Muscle of arm (tissue), 14 donors: ENCODE measurements at places on chromosomes 11 and 22.

- no peak for DNase-seq
These were observed 7.5 kb downstream of the ALDH3B2 start for GRCh38 chr11:67666676-67667489.

GRCh38 chr11:134714021-134714656 is 302.1 kb upstream of the B3GAT1 start:
- no peak for DNase-seq

DNA sequence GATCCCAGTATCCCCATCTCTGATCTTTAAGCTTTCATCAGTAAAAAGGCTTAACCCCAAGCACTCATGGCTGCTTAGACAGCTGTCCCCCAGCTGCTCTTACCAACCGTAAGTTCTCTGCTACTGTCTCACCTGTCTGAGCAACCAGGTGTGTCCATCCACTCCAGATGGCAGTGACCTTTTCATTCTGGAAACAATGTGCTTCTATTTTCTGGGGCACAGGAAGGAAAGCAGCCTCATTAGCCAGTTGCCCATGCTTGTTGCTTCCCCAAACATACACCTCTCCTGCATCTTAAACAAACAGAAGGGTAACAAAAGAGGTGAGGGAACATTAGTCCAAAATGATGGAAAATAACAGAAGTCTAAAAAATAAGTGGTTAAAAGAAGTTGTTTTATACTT is 24.4 kb downstream of the SERGEF start:
- DNase-seq, result no peak

DNA sequence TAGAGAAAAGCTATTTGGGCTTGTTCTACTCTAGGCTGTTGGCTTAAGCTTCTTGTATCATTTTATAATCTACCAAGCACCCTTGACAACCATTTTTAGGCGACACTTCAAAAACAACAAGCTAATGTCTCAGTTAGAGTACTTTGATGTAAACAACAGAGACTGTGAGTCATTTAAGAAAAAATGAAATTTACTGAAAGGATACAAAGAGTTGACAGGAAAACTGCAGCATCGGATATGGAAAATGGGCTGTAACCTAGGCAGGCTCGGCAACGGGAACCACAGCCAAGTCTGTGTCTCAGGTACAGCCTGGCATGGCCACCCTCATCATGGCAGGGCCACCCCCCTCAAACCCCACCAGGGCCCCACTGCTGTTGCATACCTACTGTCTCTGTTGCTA is 4.4 kb upstream of the RNF169 start:
- no peak for DNase-seq

- DNase-seq, result peak; percentile 83
These were observed 39.7 kb downstream of the TPBGL start for GRCh38 chr11:75280227-75280701.

- no peak for DNase-seq
These were observed 49.5 kb downstream of the LMO2 start for GRCh38 chr11:33842236-33842915.

DNA sequence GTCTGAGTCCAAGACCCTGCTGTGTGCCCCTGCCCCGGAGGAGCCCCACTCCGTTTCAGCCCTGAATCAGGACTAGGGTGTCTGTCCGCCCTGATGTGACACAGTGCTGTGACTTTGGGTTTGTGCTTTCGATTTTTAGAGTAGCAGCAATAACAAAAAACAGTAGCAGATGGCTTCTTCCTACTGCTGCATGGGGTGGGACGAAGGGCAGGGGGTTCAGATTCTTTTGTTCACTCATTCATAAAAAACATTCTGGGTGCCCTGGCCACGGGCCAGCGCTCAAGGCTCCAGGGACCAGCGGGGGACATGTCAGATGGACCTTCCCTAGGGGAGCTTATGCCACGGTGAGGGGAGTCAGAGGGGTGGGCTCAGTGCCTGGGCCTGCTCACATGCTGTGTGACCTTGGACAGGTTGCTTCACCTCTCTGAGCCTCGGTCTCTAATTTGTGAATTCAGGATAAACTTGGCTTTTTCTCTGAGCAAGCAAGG is 24.6 kb upstream of the PRR5 start:
- no peak for DNase-seq

DNA sequence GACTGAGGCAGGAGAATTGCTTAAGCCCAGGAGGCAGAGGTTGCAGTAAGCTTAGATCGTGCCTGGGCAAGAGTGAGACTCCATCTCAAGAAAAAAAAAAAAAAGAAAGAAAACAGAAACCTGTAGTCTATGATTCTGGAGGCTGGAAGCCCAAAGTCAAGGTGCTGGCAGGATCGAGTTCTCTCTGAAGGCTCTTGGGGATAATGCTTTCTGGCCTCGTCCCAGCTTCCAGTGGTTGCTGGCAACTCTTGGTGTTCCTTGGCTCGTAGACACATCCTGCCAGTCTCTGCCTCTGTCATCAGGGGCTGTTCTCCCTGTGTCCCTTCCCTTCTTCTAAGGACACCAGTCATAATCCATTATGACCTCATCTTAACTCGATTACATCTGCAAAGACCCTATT is 16.8 kb upstream of the CCDC86 start:
- DNase-seq, result no peak

DNA sequence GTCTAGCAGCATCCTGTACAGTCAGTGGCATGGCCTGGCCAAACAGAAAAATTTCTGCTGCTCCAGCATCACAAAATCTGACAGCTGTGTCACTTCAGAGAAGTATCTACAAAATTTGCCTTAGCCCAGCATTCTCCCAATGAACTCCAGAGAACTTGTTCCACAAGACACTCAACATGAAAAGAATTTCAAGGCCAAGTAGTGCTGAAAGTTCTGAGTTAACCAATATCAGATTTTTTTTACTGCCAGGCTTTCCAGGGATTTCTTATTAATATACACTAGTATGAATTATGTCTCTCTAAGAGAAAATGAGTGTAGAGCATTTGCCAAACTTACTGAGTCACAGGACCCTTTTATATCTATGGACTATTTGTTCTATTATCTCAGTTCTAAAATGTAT is 68.8 kb downstream of the OR5AK2 start:
- DNase-seq, result no peak

DNA sequence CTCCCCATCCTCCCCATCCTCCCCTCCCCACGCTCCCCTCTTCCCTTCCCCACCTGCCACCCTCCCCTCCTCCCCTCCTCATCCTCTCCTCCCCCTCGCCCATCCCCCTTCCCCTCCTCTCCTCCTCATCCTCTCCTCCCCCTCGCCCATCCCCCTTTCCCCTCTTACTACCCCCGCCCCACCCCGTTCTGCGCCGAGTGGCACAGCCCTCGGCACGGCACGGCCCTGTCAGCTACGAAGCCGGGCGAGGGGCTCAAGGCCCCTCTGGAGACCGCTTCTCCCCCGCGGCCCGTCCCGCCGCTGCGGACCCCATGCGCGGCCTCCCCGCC is 449.9 kb downstream of the OPCML start:
- no peak for DNase-seq

GRCh38 chr11:8111636-8112035 is 30.6 kb downstream of the TUB start:
- no peak for DNase-seq

- DNase-seq, result no peak
These were observed 562.6 kb upstream of the ANO3 start for GRCh38 chr11:25769287-25769686.

- DNase-seq, result no peak
These were observed 112.7 kb upstream of the OR4B1 start for GRCh38 chr11:48103621-48104567.

DNA sequence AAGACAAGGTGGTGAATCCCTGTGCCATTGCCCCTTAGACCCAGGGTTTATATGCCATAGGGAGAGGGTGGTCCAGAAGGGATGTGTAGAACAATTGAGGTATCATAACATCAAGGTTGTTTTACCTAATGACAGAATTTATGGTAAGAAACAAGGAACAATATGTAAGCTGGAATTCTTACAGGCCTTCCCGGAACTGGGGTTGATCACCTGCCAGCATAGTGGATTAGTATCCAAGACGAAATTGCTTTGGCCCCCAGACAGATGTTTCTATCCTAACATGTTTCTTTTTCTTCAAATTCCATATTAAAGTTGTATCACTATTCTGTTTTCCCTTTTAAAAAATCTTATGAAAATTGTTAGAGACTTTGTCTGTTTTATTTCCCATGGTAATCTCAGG is 343.8 kb upstream of the ANO3 start:
- peak; percentile 63 for DNase-seq

- no peak for DNase-seq
These were observed 247.7 kb downstream of the MIAT start for GRCh38 chr22:26905076-26905475.

GRCh38 chr11:78384231-78384630 is 33.4 kb downstream of the GAB2 start:
- no peak for DNase-seq

GRCh38 chr22:47161631-47162030 is 399.2 kb downstream of the TBC1D22A start:
- no peak for DNase-seq

DNA sequence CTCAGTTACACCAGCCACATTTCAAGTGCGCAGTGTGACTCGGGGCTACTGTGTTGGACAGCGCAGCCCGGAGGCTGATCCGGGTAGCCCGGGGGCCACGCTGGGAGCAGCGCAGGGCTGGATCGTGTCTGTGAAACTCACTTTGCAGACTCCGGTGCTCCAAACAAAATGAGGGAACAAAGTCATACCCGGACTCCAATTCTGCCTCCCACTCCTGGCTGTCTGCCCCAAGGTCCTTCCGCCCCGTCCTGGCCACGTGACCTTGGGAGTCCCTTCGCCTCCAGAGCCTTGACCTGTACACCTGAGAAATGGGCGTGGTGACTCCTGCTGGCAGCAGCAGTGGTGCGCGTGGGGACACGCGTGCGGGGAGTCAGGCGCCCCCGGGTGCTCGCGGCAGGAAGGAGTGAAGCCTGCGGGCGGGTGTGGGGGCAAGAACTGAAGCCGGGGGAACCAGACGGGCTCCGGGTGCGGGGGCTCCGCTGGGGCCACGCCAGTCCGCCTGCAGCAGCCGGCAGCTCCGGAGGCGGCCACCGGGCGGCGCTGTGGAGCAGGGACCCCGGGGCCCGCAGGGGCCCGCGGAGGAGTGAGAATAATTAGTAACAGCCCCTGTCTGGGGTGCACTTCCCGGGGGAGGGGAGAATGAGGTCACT is 42.4 kb downstream of the KCNJ4 start:
- DNase-seq, result no peak

- no peak for DNase-seq
These were observed 86.5 kb upstream of the GNAZ start for GRCh38 chr22:22983816-22984215.

- peak; percentile 85 for DNase-seq
These were observed 205.9 kb downstream of the ST3GAL4 start for GRCh38 chr11:126561327-126561893.

GRCh38 chr11:131750152-131750551 is 379.7 kb downstream of the NTM start:
- DNase-seq, result no peak

- DNase-seq, result no peak
These were observed 118.7 kb downstream of the ST3GAL4 start for GRCh38 chr11:126474220-126474619.

GRCh38 chr22:42958937-42959336 is 56.0 kb downstream of the PACSIN2 start:
- no peak for DNase-seq

DNA sequence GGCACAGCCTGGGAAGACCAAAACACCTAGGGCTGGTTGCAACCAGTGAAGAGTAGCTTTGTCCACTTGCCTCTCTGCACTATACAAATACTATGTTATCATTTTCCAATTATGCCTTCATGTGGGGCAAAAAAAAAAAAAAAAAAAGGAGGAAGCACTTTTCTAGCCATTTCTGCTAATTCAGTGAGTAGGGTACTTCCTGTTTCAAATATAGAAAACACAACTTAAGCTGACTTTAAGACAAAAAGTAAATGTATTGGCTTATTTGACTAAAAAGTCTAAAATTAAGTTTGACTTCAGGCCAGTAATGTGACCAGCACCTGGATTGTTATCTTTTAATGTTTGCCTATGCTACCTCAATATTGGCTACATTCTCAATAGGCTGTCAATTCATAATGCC is 15.3 kb downstream of the CCDC73 start:
- DNase-seq, result no peak

- no peak for DNase-seq
These were observed 11.7 kb upstream of the RDX start for GRCh38 chr11:110308071-110308470.

GRCh38 chr22:49616356-49617231 is 211.1 kb downstream of the BRD1 start:
- no peak for DNase-seq

DNA sequence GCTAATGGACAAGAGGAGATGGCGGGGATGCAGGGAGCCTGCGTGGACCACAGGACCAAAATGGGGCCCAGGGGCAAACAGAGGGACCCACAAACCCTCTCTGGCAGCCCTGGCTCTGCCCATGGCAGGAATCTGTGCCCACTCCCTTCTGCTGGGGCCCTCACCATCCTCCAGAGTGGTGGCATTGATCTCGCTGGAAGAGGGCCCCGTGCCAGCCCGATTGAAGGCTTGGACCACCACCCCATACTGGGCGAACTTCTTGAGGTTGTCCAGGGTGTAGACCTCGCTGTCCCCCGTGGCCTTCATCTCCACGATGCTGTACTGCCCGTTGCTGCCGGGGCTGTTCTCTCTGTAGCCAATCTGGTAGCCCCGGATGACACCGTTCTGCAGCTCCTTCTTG is 137.1 kb downstream of the CEP164 start:
- no peak for DNase-seq
